ENCODE measurements at places on chromosomes 11 and 22.

DNA sequence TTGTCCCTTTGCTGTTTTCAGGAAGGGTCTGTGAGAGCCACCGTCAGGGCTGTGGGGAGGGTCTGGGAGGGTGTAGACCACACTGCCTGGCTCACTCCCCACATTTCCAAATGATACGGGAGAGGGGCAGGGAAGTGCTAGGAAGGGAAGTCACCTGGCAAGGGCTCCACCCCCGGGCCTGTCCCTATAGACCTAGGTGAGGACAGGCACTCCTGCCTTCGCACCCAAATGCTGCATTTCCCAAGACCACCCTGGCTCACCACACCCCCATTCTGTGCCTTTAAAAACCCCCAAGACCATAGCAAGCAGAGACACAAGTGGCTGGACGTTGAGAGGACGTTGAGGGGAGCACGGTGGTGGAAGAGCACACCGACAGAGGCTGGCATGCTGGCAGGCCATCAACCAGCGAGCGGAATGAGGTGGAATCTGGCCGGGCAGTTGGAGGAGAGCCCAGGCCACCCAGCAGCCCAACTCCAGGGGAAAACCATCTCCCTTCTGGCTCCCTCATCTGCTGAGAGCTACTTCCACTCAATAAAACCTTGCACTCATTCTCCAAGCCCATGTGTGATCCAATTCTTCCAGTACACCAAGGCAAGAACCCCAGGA lies 45.7 kb downstream of the GNB1L start:
- no peak overlapping the region for H3K27ac ChIP-seq
- H3K4me3 ChIP-seq, result no peak overlapping the region
- no peaks in the 10 kb centered on the region for H3K27me3 ChIP-seq
- no peak for DNase-seq
- H3K4me1 ChIP-seq, result no peaks in the 10 kb centered on the region
- no peaks in the 10 kb centered on the region for H3K36me3 ChIP-seq

- H3K4me3 ChIP-seq, result no peak overlapping the region
- H3K4me1 ChIP-seq, result peaks cover 97% of the 10 kb centered on the region
- H3K27ac ChIP-seq, result peak overlapping the region; percentile 91
- peaks cover 6% of the 10 kb centered on the region for H3K36me3 ChIP-seq
- H3K27me3 ChIP-seq, result no peaks in the 10 kb centered on the region
These were observed 53.5 kb downstream of the MYH9 start for GRCh38 chr22:36334081-36334820.

GRCh38 chr22:30640839-30641430 lies 5.4 kb downstream of the SLC35E4 start:
- DNase-seq, result no peak
- H3K36me3 ChIP-seq, result no peaks in the 10 kb centered on the region
- no peaks in the 10 kb centered on the region for H3K27me3 ChIP-seq
- no peak overlapping the region for H3K4me3 ChIP-seq
- peaks cover 15% of the 10 kb centered on the region for H3K4me1 ChIP-seq
- H3K27ac ChIP-seq, result no peak overlapping the region

- H3K4me3 ChIP-seq, result no peak overlapping the region
- H3K27me3 ChIP-seq, result no peaks in the 10 kb centered on the region
- H3K4me1 ChIP-seq, result peaks cover 14% of the 10 kb centered on the region
- no peak for DNase-seq
- H3K27ac ChIP-seq, result peak overlapping the region; percentile 31
These were observed 7.5 kb upstream of the PDE3B start for GRCh38 chr11:14636119-14636518.

- no peaks in the 10 kb centered on the region for H3K36me3 ChIP-seq
- H3K27ac ChIP-seq, result no peak overlapping the region
- DNase-seq, result no peak
- H3K27me3 ChIP-seq, result no peaks in the 10 kb centered on the region
These were observed 98.0 kb downstream of the SLC36A4 start for GRCh38 chr11:93099806-93100205.

GRCh38 chr22:32671886-32672285 lies 129.6 kb upstream of the TIMP3 start:
- H3K36me3 ChIP-seq, result no peaks in the 10 kb centered on the region
- DNase-seq, result no peak
- H3K27ac ChIP-seq, result no peak overlapping the region
- no peaks in the 10 kb centered on the region for H3K4me1 ChIP-seq

DNA sequence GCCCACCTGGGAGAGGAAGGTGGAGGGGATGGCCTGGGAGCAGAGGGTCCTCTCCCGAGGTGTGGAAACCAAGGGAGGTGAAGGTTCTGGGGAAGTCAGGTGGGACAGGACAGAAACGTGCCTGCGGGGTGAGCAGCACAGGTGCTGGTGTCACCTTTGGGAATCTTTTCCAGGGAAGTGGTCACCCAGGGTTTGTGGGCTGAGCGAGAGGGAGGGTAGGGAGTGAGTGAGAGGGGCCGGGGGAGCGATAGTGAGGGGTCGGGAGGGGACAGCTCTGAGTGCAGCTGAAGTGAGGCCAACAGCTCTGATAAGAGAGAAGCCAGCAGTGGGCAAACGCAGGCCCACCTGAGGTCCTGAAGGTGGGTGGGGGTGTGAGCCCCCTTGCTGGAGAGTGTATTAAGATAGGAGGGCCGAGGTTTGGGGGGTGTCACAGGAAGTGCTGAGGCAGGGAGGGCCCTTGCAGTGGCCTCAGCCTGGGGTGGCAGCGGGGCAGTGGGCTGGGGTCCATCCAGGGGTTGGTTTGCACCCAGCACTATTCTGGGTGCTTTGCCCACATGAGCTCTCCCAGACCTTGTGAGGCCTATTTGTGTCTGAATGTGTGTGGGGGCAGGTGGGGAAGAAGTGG lies 1.6 kb upstream of the SHANK3 start:
- H3K4me3 ChIP-seq, result no peak overlapping the region
- H3K36me3 ChIP-seq, result peaks cover 4% of the 10 kb centered on the region
- no peak for DNase-seq
- no peaks in the 10 kb centered on the region for H3K27me3 ChIP-seq
- H3K4me1 ChIP-seq, result peaks cover 18% of the 10 kb centered on the region

DNA sequence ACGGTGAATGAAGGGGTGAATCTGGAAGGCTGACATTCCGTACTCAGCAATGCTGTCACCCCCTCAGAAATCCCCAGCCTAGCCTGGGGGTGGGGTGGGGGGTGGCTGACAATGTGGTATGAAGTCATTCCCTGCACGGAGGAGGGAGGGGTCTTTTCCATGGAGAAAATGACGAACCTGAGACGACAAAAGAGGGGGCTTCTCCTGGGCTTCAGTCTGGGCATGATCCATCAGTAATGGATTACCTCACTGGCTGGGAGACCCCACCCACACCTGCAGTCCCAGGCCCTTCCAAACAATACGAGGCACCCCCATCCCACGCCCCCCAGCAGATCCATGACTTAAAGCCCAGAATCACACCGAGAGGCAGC lies 1.0 kb downstream of the KIAA0930 start:
- no peaks in the 10 kb centered on the region for H3K27me3 ChIP-seq
- H3K4me3 ChIP-seq, result peak overlapping the region; percentile 77
- H3K27ac ChIP-seq, result peak overlapping the region; percentile 79
- H3K36me3 ChIP-seq, result no peaks in the 10 kb centered on the region
- H3K4me1 ChIP-seq, result peaks cover 21% of the 10 kb centered on the region

- no peak for DNase-seq
- no peaks in the 10 kb centered on the region for H3K27me3 ChIP-seq
- H3K4me1 ChIP-seq, result no peaks in the 10 kb centered on the region
These were observed 241.0 kb downstream of the TENM4 start for GRCh38 chr11:79199729-79200354.

GRCh38 chr11:1293619-1294015 lies 15.8 kb downstream of the TOLLIP start:
- peaks cover 30% of the 10 kb centered on the region for H3K4me1 ChIP-seq
- H3K27me3 ChIP-seq, result no peaks in the 10 kb centered on the region
- no peak overlapping the region for H3K27ac ChIP-seq
- no peak overlapping the region for H3K4me3 ChIP-seq

DNA sequence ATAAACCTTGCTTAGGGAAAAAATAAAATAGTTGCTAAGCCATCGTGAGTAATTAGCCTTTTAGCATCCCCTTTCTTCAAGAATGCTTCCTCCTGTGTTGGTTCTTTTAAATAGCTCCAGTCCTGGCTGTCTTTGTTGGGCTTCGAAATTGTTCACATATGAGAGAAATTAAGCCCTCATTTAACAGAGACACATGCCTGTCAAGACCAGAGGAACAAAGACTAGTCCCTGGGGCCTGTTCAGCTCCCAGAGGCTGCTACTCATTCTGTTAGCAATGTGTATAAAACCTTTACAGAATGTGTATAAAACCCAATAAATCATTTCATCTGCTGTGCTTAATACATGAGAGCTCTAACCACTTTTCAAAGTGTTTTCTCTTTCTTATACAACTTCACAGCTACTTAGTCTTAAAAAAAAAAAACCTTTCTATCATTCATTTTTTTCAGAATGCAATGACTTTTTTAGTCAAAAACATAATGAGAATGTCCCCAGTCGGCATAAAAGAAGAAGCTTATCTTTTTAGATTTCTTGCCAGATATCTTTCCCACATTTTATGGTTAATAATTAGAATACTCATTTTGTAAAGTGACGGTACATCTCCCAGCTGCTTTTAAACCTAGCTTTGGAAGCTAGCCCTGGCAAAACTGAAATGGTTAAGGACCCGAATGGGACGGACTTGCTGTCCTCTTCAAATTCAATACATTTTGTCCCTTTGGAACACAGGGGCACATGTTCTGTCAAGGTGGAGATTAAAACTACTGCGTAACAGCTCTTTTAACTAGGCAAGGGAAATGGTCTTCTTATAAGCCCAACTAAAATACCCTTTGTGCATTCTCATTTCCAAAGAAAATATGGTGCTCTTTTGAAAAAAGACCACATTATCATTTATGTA lies 186.1 kb downstream of the SOX6 start:
- H3K27ac ChIP-seq, result no peak overlapping the region
- no peaks in the 10 kb centered on the region for H3K27me3 ChIP-seq
- no peak for DNase-seq
- H3K4me3 ChIP-seq, result no peak overlapping the region
- H3K36me3 ChIP-seq, result no peaks in the 10 kb centered on the region

DNA sequence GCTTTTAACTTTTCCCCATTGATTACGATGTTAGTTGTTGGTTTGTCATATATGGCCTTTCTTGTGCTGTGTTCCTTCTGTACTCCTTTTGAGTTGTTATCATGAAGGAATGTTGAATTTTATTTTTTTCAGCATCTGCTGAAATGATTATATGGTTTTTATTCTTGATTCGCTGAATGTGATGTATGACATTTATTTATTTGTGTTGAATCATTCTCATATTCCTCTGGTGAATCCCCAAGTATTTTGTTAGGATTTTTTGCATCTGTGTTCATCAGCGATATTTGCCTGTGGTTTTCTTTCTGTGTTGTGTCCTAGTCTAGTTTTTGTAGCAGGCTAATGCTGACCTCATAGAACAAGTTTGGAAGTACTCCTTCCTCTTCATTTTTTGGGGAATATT lies 78.2 kb downstream of the GGT1 start:
- no peak overlapping the region for H3K4me3 ChIP-seq
- no peak for DNase-seq
- H3K27me3 ChIP-seq, result no peaks in the 10 kb centered on the region
- no peaks in the 10 kb centered on the region for H3K4me1 ChIP-seq
- no peak overlapping the region for H3K27ac ChIP-seq

DNA sequence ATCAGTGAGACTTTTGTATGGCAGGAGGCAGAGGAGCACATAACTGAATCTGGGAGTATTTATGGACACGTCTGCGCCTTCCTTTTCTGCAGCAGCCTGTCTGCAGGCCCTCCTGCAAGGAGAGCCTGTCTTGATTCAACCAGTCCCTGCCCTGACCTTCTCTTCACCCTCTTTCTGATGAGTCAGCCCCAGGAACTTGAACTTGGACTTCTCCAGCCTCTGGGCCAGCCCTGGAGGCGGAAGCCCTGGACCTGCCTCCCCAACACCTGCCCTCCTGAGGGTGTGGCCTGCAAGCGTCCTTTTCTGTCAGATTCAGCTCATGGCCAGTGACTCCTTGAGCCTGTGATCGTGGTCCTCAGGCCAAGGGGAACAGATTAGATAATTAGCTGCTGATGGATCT lies 20.0 kb downstream of the DAGLA start:
- peak overlapping the region; percentile 70 for H3K27ac ChIP-seq
- no peaks in the 10 kb centered on the region for H3K27me3 ChIP-seq
- H3K4me1 ChIP-seq, result peaks cover 50% of the 10 kb centered on the region
- no peak for DNase-seq
